Stimulated activated CD4-positive, alpha-beta T cell treated with anti-CD3 and anti-CD28 coated beads, Interleukin-1b, Interleukin-23, amount 100 ng/mL, for 1 hour (primary cell): ENCODE measurements at places on chromosomes 2 and 18.

GRCh38 chr2:134457353-134457752, 203.5 kb downstream of the MGAT5 start:
- no peak for DNase-seq

- DNase-seq: no peak
These were observed 114.1 kb upstream of the OTOS start for GRCh38 chr2:240254337-240255164.

- DNase-seq: no peak
These were observed 23.7 kb upstream of the SLC35F6 start for GRCh38 chr2:26740346-26740745.

- DNase-seq: no peak
These were observed 8.2 kb downstream of the DSG2 start for GRCh38 chr18:31506024-31506742.

- DNase-seq: no peak
These were observed 92.7 kb upstream of the FN1 start for GRCh38 chr2:215528555-215528954.

DNA sequence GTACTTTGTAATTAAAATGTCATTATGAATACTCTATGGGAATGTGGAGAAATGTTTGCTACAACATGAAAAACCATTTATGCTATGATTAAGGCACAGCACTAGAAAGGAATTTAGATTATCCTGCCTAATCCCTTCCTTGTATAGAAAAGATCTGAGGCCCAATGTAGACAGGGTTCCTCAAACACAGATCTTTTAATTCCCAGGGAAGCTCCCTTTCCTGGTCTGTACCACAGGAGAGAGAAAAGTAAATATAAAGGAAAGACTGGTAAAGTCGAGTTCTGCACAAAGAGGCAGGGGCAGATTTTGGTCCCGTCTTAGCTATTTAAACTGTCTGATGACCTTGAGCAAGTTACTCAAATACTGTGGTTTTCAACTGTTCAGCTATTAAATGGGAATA, 84.7 kb downstream of the ICA1L start:
- no peak for DNase-seq

- DNase-seq: no peak
These were observed 134.0 kb downstream of the NEDD4L start for GRCh38 chr18:58177896-58178470.

DNA sequence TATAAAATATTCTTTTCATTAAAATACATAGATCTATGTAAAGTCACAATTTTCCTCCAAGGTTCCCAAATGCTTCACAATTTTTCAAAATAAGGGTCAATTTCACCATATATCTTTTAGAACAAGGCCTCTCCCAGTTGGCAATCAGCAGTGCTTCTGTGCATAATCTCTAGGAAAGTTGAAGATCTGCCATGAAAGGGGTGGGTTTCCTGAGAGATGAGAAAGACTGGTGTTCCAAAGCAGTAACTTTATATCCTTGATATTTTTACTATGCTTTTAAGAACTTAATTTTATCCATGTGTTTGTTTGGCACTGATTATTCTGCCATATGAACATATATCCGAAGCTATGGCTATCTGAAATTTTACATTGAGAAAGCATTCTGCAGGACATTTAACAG, 199.4 kb upstream of the CYP26B1 start:
- DNase-seq: no peak

DNA sequence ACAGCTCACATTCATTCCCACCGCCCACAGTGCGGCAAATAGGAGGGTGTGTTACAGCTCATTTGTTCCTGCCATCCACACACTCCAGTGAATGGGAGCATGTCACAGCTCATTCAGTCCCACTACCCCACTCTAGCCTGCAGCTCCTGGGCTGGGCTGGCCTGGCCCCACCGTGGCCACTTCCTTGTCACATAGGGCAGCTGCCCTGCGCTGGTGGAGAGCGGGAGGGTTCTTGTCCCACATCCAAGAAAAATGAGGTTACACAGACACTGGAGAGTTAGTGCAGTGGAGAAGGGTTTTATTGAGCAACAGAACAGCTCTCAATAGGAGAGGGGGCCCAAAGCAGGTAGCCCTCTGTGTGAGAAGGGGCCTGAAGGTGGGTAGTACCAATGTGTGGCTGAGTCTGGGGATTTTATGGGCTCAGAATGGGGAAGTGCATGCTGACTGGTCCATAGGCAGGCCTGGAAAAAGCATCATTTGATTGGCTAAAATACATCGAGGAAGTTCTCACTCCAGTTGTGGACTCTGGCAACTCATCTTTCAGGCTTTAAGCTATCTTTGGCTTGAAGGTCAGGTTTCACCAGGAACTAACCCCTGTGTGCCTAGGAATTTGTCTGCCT, 249.7 kb downstream of the ETAA1 start:
- no peak for DNase-seq

- no peak for DNase-seq
These were observed 349.7 kb downstream of the ZEB2 start for GRCh38 chr2:144170179-144170578.

- DNase-seq: no peak
These were observed 867 bp downstream of the RBBP8 start for GRCh38 chr18:22933966-22934423.
